Fibroblast of skin of left biceps (primary cell): ENCODE measurements at places on chromosomes 6 and 20.

DNA sequence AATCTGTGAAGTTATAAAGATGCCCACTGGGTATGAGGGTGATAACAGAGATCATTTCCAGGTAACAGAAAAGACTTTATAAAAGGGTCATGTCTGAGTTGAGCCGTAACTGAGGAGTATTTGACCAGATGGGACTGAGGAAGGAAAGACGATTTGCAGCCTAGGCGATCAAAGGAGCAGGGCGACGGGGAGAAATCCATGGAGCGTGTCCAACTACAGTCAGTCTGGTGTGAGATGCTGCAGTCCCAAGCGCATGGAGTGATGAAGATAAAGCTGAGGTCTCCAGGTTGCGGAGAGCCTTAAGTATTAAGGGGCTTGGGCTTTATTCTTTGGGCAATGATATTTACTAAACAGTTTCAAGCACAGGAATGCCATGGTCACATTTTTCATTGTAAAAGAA is 166.7 kb downstream of the PRKN start:
- no peak for DNase-seq

GRCh38 chr6:13761361-13762036 is 49.9 kb upstream of the RANBP9 start:
- no peak for DNase-seq

GRCh38 chr6:88856566-88856965 is 106.9 kb downstream of the RNGTT start:
- DNase-seq = no peak

- DNase-seq = no peak
These were observed 247.0 kb downstream of the ATXN1 start for GRCh38 chr6:16514249-16514648.

GRCh38 chr6:93341900-93342613 is 77.3 kb downstream of the EPHA7 start:
- DNase-seq = no peak

- DNase-seq = peak; percentile 17
These were observed 234.1 kb upstream of the BMP2 start for GRCh38 chr20:6533351-6533750.
